HS-5 (cell line): ENCODE measurements at places on chromosomes 6 and 20.

- DNase-seq = no peak
These were observed 43.5 kb upstream of the SCAF8 start for GRCh38 chr6:154689493-154690255.

- DNase-seq = no peak
These were observed 82.9 kb upstream of the FOXP4 start for GRCh38 chr6:41463062-41463930.

- no peak for DNase-seq
These were observed 5.6 kb upstream of the APMAP start for GRCh38 chr20:24998121-24998520.

- no peak for DNase-seq
These were observed 41.5 kb upstream of the MDFI start for GRCh38 chr6:41596807-41597206.

GRCh38 chr6:24078200-24078599, 47.8 kb upstream of the NRSN1 start:
- peak; percentile 80 for DNase-seq

- no peak for DNase-seq
These were observed 50.2 kb downstream of the CEP162 start for GRCh38 chr6:84177241-84177640.

DNA sequence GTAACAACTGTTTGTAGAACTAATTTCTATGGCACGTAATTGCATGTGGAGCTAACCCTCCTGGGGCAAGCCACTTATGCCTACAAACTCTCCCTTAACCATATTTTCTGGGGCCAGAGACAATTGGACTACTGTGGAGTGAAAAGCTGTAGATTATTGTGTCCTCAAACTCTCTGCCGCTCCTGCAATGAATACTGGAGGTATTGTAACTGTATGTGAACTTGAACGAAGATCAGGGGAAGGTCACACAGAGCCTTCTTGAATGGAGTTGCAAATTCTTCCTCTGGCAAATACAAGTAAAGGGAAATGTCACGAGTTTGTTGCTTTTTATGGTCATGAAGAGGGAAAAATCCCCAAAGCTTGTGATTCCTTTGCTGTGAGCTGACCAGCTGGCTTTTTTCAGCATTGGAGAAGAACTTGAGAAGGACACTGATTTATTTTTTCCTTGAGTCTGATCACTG, 18.2 kb downstream of the AKAP12 start:
- no peak for DNase-seq

- no peak for DNase-seq
These were observed 5.8 kb downstream of the HDGFL1 start for GRCh38 chr6:22575190-22575589.

- DNase-seq = no peak
These were observed 340.4 kb downstream of the CDH26 start for GRCh38 chr20:60298647-60299046.

- no peak for DNase-seq
These were observed 859.7 kb downstream of the EPHA7 start for GRCh38 chr6:92559611-92560010.
